ENCODE measurements at places on chromosomes 7 and 10. TPM values are rescaled to one million over a fixed set of nuclear protein-coding genes. Genes with fewer than 3 reads are reported as not detected.

ERVW-1 gene
- total RNA-seq: not detected

NUTM2E gene
- not detected for total RNA-seq

SBDS gene
- 114 TPM for total RNA-seq

ABCC2 gene
- total RNA-seq: 0.39 TPM

Measured in hair follicular keratinocyte (primary cell).